ENCODE measurements at places on chromosomes 16 and 17.
A peak's percentile ranks its signal among the peaks of the same experiment; 100 is the strongest.

GRCh38 chr16:2968368-2968737, 795 bp upstream of the PAQR4 start:
- DNase-seq, result no peak

- peak; percentile 40 for DNase-seq
Observed at GRCh38 chr17:76005263-76006149, 4.9 kb downstream of the CDK3 start.

- DNase-seq, result no peak
Observed at GRCh38 chr16:77434022-77434529, 758 bp downstream of the ADAMTS18 start.

DNA sequence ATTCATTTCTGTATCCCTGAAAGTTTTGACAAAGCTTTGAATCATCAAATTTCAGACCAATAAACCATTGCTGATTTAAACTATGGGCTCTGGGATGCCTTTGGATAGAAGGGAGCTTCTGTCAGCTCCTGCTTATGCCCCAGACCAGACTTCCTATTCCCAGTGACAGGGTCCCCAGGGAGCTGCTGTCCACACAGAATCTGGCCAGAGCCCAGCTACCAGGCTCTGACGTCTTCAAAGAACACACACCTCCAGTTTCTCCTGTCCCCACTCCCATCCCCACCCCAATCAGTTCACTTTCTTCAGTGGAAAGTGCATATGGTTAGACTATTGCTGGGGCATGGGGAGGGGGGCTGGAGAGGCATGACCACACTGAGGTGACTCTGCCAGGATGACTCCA, 51.6 kb upstream of the SREBF1 start:
- no peak for DNase-seq

GRCh38 chr16:56637814-56638750, at the start of gene MT1A:
TSS of gene MT1A (plus strand) at chr16:56638666. CDS start at chr16:56638739, 73 bp downstream.
- DNase-seq, result peak; percentile 17

DNA sequence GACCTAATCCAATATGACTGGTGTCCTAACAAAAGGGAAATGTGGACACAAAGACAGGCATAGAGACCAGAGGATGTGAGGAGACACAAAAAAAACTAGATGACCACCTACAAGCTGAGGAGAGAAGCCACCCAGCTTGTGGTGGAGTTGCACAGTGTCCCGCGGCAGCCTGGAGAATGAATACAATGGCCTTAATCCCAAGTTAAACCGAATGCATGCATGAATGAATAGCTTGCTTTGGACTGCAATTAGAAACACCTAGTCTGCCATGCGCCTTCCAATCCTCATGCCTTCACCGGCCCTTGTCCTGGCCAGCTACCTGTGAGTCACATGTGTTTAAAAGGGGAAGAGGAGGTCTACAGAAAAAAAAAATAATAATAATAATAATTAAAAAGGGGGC, 72.0 kb downstream of the CNGB1 start:
- no peak for DNase-seq

DNA sequence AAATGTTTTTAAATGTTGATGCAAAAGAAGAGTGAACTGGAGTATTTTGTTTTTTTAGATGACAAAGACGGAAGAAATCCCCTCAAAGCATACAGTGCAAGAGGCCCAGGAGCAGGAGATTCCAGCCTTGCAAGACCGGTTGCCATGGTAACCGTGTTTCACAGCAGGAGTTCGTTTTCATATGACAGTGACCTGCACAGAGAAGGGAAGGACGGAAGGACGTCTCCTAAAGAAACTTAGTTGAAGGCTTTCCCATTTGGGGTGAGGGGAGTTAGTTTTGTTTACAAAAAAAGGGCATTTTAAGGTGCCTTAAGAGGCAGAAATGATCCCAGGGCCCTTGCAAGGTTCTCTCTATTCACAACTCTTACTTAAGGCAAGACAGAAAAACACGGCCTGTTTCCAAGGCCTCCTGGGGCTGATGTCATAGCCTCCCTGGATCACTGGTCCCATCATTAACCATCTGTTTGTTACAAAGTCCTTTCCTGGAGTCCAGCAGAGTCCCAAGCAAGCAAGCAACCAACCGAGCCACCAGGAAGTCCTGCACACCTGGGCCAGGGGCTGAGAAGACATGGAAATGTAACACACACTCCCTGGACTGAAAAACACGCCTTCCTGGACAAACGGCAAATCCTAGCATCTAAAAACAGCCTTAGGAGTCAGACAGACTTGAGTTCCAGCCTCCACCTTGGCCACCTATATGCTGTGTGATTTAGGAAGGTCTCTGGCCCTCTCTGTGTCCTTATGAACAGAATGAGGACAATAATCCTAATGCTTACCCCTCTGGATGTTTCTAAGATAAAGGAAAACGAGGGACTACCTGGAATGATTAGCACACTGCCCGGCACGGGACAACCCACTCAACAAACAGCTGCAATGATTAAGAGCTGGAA, 30.3 kb upstream of the RPH3AL start:
- DNase-seq, result no peak

DNA sequence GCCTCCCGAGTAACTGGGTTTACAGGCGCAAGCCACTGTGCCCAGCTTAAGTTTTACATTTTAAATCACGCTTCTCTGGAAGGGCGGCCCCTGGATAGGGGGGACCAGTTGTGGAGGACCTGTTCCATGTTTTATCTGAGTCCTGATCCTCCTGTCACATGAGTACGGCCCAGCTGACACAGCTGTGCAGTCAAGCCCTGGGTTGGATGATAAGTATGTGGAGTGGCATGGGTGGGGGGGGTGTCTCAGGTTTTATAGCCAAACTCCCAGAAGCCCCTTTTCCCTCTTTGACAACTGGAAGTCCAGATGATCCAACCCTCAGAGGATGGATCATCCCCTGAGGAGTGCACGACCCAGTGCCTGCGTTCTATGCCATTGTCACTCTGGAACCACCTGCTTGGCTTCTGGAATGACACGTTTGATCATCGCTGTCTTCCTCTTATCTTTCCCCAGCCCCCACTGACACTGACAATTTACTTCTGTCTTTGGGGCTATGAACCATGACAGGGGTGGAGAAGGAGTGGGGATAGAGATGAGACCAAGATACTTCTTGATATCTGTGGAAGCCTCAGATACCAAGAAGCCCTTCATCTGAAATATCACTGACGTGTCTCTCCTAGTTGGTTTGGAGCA, 191.2 kb downstream of the MSI2 start:
- no peak for DNase-seq

DNA sequence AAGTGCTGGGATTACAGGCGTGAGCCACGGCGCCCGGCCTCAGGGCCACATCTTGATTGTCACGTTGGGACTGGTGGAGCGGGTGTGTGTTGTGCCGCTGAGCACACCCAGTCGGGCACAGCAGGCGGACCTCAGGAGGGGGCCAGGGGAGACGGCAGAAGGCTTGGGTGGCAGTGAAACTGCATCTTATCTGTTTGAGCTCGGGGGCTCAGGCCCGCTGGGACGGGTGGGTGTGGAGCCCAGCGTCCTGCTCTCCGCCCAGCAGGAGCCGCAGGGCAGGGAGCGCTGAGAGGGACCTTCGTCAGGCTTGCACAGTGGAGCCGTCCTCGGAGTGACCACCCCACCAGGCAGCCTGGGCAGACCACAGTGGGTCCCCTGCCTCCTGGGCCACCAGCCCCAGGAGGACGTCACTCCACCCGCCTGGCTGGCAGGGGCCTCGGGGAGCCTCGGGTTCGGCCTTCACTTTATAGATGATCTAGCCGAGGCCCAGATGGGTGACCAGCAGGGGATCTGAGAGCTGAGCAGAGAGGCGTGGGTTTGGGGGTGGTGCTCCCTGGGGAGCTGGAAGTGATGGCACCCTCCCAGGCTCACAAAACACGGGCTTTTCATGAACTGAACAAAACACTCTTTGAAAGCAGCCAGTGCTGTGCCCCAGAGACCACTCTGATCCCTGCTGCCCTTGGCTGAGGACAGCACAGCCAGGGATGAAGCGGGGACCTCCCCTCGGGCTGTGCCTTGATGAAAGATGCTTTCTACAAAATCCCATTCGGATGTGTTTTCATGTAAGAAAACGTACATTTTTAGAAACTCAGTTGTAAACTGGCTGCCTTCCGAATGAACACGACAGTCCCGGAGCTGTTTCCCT, 181.1 kb downstream of the SEC14L1 start:
- no peak for DNase-seq

DNA sequence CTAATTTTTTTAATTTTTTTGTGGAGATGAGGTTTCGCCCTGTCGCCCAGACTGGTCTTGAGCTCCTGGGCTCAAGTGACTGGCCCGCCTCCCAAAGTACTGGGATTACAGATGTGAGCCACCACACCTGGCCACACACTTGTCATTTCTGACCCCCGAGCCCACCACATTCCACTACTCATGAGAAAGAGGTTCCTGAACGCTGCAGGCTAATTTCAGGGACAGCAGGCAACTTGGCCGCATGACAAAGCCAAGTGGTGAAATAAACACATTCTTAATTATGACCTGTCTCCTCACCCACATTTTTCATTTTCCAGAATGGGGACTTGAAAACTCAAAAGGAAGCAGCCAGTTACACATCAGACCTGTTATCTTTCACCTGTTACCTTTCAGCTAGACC, 114.5 kb downstream of the ABCC6 start:
- no peak for DNase-seq

- peak; percentile 97 for DNase-seq
Observed at GRCh38 chr16:75377729-75378386, 55.4 kb downstream of the CFDP1 start.
